ENCODE measurements at places on chromosomes 6 and 20.

- DNase-seq, result no peak
Observed at GRCh38 chr6:16723826-16724225, 37.4 kb downstream of the ATXN1 start.

DNA sequence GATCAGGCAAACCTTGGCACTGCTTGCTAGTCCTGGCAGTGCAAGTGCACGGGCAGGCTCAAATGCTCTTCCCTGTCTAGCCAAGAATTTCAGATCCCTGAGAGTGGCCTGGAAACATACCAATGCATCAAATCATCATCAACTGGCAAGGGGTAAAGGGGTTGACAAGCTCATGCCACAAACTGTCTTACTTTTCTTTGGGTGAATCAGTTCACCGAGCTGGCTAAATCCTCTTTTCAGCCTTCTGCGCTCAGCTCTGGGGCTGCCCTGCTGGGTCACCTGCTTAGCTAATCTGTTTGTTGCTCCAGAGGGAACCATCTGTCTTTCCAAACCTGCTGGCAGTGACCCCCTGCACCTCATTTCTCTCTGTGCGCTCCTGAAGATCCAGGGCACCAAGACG is 59.5 kb downstream of the LYRM4 start:
- DNase-seq, result no peak

- DNase-seq, result no peak
Observed at GRCh38 chr20:7516621-7517111, 423.6 kb downstream of the HAO1 start.

DNA sequence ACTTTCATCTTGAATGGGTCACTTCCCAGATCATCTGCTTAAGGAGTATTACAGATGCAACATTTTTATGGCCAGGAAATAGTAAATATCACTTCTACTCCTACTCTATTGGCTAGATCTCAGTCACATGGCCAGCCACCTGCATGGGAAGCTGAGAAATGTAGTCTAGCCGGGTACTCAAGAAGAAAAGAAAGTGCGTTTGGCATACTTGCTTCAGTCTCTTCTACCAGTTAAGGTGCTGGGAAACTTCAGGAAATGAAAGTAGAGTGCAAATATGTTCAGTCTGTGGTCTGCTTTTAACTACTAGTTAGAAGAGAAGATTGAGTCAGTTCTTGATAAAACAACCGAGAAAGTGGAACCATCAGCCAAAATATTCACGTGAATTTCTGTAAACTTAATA is 129.2 kb downstream of the PDSS2 start:
- DNase-seq, result no peak

GRCh38 chr6:84042603-84043002 is 9.0 kb downstream of the MRAP2 start:
- no peak for DNase-seq

GRCh38 chr20:22601361-22602141 is 17.2 kb upstream of the FOXA2 start:
- DNase-seq, result no peak

GRCh38 chr20:19677336-19677735 is 80.7 kb upstream of the RIN2 start:
- DNase-seq, result no peak

DNA sequence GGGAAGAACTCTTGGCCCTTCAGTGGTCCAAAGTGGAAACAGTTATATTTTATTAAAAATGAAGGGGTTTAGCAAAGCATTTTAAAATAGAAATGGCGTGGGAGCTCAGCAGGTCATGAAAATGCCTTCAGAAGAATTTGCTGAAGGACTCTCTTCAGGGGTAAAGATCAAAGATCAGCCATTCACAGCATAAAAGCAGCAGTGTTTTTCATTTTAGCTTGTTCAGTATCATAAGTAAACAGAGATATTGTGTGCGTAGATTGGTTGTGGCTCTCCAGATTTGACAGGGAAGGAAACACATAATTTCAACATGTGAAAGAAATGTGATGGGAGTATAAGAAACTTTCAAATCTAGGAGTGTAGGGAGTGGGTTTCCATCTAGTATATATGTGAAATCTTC is 519.2 kb upstream of the MAP3K7 start:
- no peak for DNase-seq

GRCh38 chr6:160462551-160463109 is 114.5 kb downstream of the SLC22A3 start:
- no peak for DNase-seq

DNA sequence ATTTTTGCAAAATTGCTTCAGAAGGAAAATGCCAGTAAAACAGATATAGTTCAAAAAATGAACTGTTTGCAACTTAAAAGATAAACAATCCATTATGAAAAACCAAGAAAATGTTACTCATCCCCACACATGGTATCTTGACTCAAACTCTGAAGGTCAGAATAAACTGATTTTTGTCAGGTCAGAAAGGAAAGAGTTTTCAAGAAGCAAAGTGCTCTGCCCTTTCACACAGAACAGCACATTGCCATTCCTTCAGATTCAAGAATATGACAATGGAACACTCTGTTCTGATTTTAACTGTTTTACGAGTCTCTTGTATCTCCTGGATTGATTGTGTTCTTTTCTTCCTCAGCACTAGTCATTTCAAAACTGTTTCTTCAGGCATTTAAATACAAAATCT is 33.8 kb upstream of the NT5E start:
- DNase-seq, result no peak

- DNase-seq, result no peak
Observed at GRCh38 chr20:5991623-5992441, 41.4 kb downstream of the MCM8 start.

- DNase-seq, result no peak
Observed at GRCh38 chr6:160930547-160931377, 60.8 kb upstream of the MAP3K4 start.

DNA sequence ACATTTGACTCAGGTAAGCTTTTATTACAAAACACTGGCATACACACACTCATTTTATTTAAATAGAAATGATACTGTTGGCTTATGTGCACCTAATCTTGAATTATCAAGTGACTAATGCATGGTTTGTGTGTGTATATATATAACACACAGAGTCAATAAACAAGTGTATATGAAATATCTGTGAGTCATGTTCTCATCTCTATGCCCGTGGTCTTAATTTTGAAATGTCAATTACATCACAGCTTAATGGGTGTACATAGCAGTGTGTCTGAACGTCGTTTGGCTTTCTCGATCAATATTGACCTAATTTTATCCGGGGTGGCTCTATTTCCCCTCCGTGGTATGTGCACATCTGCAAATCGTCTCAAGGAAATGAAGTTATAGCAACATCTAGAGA is 104.0 kb upstream of the ZFP64 start:
- DNase-seq, result no peak

DNA sequence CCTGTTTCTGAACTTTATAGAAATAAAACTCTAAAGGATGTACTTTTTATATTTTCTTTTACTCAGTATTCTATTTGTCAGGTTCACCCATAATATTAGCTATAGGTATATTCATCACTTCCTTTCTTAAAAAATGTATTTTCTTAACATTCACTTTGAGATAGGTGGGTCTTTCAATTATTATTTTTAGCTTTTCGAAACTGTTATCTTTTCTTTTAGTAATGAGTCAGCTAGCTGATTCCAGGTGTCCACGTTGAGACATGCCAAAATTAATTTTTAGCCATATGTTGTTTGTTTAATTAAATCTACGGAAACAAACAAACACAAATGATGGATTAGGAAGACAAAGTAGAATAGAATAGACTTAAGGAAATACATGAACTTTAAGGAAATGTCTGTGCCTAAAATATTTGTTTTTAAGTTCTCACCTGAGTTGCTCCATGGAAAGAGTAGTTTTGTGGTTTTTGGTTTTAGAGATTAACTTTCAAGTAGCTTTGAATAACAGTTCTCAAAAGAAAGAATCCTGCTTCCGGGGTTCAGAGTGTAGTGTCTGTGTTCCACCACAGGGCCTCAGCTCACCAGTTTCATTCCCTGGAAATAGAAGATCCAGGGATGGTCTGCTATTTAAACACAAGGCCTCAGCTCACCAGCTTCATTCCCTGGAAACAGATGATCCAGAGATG is 435.0 kb downstream of the HAO1 start:
- DNase-seq, result no peak

DNA sequence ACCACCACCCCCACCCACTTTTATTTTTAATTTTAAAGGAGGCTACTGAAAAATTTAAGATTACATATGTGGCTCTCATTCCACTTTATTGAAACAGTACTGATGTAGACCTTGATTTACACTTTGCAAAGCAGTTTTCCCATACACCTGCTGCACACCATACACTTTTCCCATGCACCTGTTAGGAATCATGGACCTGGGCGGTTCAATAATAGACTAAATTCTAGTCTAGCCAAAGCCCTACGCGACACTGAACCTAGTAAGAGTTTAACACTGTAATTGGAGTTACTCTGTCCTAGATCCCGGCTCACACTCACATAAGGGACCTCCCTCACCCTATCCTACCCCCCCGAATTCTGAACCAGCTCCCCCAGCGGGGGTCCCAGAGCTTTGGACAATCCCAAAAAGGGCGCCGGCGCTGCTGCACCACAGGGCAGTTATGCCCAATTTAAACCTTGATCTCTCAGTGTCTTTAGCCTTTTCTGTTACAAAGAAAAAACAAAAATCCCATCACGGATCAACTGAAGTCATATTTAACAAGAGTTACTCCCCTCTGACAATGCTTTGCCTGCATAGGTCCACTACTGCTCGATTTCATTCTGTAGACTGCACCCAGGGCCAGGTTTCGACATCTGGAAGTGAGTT is 2.4 kb upstream of the GCLC start:
- DNase-seq, result no peak

GRCh38 chr20:49345524-49345923 is 67.7 kb upstream of the ZNFX1 start:
- DNase-seq, result no peak

DNA sequence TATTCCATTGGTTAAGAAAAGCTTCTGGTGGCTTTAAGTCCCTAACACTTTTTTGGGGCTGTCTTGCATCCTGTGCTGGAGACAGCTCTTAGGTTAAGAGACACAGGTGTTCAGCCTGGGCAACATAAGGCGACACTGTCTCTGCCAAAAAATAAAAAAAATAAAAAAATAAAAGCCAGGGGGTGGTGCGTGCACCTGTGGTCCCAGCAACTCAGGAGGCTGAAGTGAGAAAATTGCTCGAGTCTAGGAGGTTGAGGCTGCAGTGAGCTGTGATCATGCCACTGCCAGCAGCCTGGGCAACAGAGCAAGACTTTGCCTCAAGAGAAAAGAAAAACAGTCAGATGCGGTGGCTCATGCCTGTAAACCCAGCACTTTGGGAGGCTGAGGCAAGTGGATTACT is 55.6 kb upstream of the ZMYND8 start:
- no peak for DNase-seq

- DNase-seq, result no peak
Observed at GRCh38 chr6:70219943-70220613, 82.8 kb downstream of the COL9A1 start.
